ENCODE measurements at places on chromosomes 11 and 22.

- no peak for DNase-seq
Observed at GRCh38 chr22:34015642-34016041, 95.4 kb upstream of the LARGE1 start.

DNA sequence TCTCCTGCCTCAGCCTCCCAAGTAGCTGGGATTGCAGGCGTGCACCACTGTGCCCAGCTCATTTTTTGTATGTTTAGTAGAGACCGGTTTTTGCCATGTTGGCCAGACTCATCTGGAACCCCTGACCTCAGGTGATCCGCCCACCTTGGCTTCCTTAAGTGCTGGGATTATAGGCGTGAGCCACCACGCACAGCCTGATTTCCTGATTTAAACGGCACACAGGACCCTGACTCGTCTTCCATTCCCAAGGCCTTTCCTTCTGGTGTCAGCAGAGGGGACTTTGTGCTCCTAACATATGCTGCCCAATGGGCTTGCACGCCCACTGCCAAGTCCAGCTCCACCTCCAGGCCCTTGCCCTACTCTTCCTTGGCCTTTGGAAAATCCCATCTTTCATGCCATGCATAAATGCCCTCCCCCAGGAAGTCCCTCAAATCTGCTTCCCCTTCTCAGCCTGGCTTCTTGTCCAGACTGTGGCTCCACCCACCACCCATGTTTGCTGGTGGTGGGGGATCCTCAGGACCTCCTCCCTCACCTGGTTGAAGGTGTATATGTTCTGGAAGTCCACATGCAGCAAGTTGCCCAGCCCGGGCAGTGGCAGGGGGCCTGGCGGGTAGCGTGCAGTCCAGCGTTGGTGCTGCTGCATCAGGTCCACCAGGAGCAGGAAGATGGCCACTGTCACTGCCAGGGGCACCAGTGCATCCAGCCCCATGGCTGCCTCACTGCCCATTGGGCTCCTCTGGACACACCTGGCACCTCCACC lies 23.9 kb upstream of the CYP2D6 start:
- DNase-seq, result no peak

DNA sequence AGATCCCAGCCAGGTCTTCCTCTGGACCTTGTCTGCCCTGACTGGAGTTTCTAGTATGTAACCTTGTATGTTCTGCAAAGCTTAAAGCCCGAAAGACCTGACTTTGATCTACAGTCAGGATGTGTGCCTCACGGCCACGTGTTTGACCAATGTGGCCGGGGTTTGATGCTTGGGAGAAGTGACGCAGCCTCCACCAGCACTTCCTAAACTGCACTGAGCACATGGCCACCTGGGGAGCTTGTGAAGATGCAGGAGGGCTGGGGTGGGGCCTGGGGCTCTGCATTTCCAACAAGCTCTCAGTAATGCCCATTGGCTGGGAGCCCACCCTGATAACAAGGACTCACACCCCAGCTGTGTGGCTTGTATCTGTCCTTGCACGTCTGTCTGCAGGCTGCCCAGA lies 53.2 kb downstream of the NAT10 start:
- DNase-seq, result no peak

- no peak for DNase-seq
Observed at GRCh38 chr22:26109686-26110315, 59.5 kb upstream of the SEZ6L start.

DNA sequence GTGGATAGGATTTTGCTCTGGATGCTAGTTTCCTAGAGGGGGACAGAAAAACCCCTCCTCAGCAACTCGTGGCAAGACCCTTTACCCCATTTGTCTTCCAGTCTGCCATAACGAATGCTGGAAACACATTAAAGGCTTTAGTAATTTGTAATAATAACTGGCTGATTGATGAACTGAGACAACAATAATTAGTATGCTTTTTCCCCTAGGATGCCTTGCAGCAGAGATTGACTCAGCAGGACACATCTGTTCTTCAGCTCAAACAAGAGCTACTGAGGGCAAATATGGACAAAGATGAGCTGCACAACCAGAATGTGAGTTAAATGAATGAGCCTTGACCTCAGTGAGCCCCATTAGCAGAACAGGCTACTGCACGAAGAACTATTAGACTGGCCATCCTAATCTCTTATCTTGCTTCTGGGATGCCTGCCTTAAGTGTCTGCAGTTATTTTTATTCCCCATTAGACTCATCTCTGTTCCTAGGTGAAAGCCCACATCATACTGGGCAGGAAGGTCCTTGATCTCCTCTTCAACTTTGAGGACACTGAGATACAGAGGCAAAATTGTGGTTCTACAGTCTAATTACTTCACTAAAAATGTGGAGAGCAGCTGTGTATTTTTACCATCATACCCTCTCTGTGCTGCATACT lies 32.9 kb upstream of the DLAT start:
- DNase-seq, result no peak

DNA sequence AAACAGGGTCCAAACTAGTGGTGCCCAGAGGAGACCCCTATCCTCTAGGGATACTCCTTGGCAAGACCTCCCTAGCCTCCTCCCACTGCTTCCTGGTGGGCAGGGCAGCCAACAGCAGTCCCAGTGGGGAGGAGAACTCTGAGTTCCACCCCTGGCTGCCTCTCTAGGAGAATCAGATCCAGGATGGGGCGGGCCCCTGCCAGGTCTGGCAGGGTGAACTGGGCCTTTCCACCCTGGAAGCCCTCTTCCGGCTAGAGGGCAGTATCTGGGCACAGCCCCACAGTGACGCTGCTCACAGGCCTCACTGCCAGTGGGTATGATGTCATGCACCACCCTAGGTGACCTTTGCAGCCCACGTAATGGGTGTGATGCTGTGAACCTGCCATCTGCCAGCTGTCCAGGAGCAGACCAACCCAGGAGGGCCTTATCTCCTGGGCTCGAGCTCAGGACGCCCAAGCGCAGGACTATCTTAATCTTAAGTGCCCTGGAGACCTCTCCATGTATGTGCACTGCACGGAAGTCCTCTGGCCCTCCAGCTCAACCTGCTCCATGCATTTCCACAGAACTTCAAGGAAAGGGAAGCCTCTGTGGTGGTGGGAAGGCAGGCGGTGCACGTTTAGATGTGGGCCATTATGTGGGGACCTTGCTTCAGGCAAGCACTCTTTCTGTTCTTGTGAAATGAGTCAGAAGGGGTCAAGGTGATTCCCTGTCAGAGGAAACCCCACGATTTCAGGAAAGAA lies 31.8 kb upstream of the FCHSD2 start:
- DNase-seq, result no peak

- DNase-seq, result no peak
Observed at GRCh38 chr11:125388611-125389010, 107.5 kb downstream of the FEZ1 start.

DNA sequence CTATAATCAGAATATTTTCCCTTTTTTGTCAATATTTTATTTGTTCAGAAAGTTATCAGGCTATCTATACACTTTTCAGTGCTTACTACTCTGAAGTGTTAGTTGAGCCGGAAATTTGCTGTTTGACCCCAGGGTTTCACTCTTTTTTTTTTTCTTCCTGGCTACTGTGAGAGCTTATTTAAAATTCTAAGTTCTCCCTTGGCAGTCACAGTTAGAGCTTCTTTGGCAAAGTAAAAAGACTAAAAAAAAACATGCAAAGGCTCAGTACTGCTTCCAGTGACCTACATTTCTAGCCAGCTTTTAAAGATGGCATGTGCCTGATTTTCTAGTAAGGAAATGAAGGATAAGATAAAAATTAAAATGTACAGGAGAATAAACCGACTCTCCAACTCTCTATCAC lies 48.4 kb downstream of the ELP4 start:
- no peak for DNase-seq

DNA sequence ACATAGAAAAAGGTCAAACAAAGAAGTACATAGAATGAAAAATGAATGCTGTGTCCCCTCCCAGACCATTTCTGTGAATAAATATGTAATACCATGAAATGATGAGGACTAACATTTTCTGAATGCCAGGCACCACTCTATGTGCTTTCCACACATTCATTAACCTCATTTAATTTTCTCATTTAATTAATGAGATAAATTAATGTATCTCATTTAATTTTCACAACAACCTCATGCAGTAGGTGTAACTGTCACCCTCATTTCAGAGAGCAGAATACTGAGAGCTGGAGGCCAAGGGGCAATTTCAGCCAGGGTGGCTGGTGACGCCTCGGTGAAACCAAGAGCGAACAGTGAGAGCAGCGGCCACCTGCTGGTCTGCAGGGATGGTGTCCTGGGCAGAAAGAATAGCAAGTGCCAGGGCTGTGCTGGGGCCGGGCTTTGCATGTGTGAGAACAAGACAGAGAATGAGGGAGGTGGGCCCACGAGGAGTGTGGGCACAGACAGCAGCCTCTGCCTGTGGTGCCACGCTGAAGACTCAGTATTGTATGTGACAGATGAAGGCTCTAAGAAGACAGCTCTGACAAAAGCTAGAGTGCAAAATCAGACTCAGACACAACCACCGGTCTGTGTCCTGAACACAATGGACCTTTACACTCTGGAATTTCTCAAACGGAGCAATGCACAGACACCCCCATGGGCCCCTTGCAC lies 1.8 kb upstream of the SERPIND1 start:
- DNase-seq, result no peak

GRCh38 chr11:112453601-112454577 lies 193.2 kb upstream of the PLET1 start:
- peak; percentile 33 for DNase-seq

GRCh38 chr22:49214976-49215375 lies 612.7 kb downstream of the BRD1 start:
- no peak for DNase-seq

DNA sequence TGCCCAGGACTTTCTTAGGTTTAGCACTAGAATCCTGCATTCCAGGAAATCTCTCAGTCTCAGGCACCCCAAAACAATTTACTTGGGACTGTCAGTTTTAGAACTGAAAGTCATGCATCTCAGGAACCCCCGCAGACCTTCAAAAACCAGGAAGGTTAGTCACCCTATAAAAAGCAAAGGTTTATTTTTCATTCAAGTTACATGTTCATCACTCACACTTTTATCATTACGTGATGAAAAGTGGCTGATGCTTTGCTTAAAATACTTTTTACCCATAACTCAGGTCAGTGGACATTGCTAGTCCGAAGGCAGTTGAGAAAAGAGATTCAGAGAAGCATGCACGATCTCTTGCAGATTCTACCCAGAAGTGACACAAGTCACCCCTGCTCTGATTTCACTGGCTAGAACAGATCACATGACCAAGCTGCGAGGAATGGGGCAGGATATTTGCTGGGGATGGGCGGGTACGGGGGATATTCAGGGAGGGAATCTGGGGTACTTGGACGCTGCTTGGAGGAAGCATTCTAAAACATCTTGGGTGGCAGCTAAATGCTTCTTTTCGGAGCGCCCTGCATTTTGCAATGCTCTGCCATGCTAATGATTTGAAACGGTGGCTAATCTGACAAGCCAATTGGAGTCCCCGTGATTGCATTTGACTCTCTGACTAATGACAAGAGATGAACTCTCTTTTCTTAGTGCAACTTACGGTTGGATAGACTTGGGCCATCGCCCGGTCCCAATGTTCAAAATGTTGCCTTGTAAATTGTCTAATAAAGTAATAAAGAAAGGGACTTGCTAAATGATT lies 110.2 kb downstream of the MIAT start:
- no peak for DNase-seq

DNA sequence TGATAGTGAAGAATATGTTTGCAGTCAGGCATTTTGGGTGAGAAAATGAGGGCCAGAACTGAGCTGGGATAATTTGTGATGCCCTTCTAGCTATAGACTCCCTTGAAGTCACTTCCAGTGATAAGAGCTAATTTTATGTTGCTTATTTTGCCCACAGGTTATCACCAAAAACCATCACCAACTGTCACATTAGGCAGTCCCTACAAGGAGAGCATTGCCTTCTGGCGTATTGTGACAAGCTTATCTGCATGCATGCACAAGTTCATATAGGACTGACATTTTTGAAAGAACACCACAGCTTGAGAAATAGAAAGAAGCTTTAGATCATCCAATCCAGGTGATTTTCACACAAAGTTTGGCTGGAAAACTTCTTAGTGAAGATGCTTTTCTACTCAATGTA lies 735.3 kb upstream of the RAG2 start:
- DNase-seq, result no peak

- DNase-seq, result peak; percentile 25
Observed at GRCh38 chr22:42343531-42344081, 73.2 kb upstream of the TCF20 start.

DNA sequence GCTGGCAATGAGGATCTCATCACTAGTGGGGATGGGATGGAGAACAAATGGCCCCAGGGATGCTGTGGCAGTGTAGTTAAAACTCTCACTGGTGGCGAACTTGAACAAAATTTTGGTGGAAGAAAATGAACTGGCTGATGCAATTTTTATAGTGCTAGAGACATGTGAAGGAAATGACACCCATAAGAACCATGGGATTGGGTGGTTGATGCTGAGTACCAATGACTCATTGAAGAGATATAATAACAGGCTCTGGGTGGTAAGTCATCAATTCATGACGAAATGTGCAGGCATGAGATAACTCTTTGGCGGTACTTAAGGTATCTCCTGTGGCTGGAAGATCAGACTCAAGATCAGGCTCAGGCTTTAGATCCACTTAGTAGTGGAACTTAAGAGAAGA lies 172.9 kb upstream of the DDI1 start:
- DNase-seq, result peak; percentile 56

DNA sequence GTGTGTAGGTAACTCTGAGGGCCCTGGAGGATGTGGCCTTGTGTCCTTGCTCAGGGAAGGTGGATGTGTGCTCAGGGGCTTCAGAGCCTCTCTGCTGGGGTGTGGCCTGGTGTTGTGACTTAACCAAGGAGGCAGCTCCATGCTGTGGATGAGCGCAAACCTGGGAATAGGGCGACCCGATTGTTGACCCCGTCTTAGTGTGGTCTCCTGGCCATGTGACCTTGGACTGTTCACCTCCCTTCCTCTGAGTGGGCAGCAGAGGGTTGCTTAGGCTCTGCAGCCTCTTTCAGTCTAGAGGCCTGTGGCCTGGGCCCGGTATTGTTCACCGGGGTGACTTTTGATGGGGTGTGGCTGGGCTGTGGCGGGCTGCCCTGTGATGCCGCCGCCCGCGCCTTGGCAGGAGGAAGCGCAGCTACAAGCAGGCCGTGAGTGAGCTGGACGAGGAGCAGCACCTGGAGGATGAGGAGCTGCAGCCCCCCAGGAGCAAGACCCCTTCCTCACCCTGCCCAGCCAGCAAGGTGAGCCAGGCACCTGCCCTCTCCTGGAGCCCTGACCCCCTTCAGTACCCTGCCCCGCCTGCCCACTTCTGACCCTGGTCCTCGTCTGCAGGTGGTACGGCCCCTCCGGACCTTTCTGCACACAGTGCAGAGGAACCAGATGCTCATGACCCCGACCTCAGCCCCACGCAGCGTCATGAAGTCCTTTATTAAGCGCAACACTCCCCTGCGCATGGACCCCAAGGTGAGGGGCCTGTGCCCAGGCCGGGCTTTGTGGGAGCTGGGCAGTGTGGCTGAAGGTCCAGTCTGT lies 16.7 kb downstream of the INCENP start:
- no peak for DNase-seq

GRCh38 chr22:46730568-46731245 lies 7.3 kb downstream of the CERK start:
- DNase-seq, result no peak

DNA sequence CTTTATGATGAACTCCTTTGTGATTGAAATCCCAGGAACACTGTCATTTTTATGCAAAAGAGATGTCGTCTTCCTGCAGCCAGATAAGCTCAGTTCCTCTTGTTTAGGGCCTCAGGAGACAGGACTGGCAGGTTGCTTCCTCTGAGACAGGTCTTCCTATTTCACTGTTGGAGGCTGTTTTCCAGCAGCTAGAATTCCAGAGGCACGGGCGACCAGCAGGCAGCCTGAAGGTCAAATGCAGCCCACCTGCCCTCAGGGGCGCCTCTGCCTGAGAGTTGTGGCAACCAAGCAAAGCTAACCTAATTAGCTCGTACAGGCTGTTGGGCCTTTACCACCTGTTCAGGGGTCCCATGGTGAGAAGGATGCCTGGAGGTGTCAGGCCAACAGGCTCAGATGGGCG lies 22.3 kb downstream of the SLC6A5 start:
- DNase-seq, result no peak

GRCh38 chr11:47656260-47656885 lies 14.0 kb upstream of the MTCH2 start:
- no peak for DNase-seq
